ENCODE measurements at places on chromosomes 1 and 21.

DNA sequence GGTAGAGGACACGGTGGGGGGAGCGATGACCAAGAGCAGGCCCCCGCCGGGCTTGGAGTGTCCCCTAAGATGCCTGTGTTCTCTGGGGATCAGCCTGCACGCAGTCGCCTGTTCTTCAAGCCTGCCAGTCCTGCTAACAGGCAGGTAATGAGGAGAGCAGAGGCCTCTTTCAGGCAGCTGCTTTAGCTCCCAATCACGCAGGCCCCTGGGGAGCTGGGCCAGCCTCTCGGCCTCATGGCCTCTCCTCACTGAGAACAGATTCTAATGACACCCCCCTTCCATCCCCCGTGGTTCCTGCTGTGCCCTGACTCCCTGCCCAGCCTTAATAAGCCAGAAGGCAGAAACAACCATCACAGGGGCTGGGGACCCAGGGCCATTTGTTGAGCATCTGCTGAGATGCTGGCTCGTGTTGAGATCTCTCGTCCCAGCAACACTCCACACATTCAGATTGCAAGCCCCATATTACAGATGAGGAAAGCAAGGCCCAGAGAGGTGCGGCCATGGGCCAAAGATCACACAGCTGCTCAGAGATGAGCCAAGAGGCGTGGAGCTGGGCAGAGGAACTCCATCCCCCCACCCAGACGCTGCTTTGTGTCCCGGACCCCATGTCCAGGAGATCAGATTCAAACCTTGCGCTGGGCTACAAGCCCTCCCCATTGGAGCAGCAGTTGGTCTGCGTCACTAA is 71.6 kb upstream of the CASZ1 start:
- no peak for DNase-seq

DNA sequence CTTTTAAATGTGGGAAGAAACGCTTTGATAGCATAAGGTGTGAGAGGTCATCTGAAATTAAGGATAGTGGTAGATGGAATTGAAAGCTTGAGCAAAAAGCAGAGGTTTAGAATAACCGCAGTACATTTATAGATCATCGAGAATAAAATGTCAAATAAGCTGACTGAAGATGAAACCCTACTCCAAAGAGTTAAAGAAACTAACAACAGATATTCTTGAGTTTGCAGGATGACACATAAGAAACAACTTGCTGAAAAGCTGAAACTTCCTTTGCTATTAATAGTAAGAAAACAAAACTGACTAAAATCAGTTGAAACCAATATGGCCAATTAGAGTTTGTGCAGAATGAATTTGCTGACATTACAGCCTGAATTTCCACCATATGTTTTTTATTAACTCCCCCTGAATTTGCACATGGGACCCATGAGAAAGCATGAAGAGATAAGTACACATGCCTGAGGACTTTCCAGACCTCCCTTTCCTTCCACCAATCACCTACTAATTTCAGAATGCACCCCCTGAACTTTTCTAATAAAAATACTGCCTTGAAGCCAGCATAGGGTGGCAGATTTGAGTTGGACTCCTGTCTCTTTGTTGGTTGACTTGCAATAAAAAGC is 1.7 kb upstream of the C1orf185 start:
- DNase-seq = no peak

DNA sequence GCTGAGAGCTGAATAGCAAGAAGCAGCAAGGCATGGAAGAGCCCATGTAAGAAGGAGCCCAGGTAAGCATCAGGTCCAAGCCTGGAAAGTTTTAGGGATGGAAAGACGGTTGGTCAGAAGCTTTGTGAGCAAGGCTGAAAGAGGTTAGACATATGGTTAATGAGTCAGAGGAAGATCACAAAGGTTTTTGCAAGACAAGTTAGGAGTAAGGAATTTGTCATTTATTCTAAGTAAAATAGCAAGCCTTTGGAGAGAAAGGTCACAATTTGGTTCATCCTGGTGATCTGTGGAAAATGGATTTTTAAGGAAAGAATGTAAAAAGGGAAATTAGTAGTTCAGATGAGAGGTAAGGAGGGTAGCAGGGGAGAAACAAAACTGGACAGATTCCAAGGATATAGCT is 106.7 kb downstream of the DPYD start:
- peak; percentile 53 for DNase-seq

DNA sequence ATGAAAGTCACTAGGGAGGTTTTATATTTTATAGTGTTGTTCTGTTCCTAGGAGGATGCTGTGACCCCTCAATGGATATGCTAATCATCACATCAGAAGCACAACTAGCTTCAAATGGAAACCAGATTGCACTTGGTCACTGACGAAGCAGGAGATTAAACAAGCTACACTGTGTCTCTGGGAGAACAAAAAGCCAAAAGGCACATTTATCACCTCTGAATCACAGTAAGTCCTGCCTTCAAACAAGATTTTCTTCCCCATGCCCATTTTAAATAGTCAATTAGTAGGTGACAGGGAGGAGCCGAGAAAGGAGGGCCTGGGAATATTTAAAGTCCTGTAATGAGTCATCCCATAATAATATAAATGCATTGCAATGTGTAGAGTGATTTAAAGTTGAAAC is 38.1 kb downstream of the RGS2 start:
- no peak for DNase-seq

GRCh38 chr1:26822737-26823395 is 3.6 kb upstream of the ZDHHC18 start:
- no peak for DNase-seq

DNA sequence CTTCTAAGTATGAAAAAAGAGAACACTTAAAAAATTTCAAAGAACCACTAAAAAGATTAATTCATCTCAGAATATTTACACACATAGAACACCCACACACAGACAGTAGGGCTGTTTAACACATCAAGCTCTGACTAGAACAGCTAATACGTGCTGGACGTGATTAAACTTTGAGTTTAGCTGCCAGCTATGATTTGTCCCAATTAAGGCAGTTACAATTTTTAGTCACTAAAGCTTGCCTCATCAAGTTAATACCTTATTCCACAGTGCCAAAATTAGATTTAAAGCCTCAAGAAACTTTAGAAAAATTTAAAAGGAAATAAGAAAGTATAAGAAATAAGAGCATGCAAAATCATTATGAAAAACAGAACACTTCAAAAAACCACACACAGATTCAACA is 18.9 kb downstream of the SLC16A1 start:
- no peak for DNase-seq

DNA sequence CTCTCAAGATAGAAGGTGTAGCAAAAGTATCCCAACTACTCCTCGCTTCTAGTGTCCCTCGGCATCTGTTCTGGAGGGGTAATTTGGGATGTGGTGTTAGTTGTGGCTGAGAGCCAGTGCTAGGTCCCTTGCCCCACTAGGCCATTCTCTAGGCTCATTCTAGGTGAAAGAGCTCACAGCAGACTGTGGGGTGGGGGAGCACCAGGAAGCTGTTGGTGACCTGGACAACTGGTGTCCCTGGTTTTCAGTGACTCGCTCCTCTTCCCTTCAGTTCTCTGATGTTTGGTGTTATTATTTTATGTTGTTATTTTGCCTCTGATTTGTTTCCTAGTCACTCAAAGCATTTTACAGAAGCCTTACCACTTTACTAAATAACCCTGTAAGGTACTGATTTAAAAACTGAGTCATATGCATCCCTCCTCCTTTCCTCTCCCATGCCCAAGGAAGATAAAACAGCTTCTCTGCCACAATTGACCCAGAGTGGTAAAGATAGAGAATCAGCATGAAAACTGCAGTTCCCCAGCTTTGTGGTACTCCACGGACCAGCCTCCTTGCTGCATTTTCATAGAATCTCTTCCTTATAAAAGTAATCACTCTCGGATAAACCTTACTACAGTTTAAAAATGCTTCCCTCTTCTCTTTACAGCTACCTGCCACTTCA is 14.1 kb downstream of the DYRK3 start:
- DNase-seq = no peak

GRCh38 chr21:34965200-34966174 is 83.6 kb downstream of the RUNX1 start:
- peak; percentile 28 for DNase-seq

DNA sequence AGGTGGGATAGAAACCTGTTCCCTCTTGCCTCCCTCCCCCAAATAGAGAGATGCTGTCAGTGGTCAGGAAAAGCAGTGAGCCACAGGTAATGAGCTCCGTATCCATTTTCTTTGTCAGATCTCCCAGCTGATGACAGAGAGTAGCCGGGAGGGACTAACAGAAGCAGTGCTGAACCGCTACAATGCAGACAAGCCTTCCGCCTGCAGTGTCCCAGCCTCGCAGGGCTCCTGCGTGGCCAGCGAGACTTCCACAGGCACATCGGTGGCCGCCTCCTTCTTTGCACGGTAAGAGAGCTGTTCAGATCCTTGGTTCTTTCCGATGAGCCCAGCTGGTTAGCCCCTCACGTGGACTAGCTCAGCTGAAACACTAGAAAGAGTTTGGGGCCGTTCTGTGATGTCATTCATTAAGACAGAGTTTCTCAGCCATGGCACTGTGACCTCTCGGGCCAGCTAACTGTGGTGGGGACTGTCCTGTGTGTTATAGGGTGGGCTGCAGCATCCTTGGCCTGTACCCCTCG is 264.7 kb downstream of the KIF26B start:
- DNase-seq = no peak

DNA sequence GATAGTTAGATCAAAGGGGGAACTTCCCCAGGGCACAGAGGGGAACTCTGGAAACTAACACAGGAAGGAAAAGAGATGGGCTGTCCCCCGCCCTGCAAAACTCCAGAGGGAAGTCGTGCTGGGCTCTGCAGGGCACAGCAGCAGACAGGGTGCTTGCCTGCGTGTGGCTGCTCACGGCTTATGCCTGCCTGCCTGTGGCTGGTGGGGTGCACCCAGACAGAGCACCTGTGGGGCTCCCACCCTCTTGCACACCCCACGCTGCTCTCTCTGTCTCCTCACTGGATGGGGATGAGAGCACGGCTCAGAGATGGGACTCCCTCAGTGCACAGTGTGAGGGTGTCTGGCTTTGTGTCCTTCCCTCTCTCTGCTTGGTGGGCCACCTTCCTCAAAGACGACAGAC is 13.5 kb upstream of the ETV3L start:
- DNase-seq = no peak

DNA sequence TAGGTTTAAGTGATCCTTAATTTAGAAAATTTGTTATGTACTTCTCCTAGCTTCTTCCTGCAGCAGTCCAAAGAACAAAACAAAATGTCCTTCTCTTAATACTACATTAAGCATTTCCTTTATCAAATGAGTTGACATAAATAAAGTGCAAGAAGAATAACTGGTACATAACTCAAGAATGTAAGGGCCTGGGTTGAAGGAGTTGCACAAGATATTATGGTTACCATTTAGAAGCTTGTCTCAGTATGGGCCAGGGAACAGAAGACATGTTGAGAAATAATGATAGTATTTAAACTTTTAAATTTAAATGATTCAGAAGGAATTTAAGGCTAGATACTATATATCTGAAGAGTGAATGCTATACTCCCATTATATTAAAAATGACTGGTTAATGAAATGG is 23.5 kb downstream of the SUCO start:
- DNase-seq = no peak

- no peak for DNase-seq
These were observed 76.7 kb downstream of the UBR4 start for GRCh38 chr1:19133360-19133759.

DNA sequence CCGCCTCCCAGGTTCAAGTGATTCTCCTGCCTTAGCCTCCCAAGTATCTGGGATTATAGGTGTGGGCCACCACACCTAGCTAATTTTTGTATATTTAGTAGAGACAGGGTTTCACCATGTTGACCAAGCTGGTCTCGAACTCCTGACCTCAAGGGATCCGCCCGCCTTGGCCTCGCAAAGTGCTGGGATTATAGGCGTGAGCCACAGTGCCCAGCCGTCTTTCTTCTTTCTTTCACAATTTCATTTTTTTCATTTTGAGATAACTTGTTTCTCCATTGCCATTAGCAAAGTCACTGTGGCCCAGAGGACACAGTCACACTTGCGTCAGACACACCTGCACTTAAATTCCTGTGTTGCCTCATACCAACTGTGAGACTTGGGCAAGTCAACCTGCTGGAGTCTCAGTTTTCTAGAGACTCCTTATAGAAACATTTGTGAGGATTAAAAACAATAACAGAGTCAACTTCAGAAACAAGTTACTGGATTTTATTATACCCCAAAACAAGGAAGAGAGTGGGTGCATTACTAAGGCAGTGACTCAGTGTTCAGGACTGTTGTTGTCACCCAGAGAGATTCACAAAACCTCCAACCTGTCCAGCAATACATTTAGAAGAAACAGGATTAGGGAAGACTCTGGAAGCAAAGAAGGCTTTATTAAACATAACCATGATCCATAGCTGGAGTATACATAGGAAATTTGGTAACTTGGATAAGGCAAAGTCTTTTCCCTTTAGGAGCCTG is 2.6 kb downstream of the TEDDM1 start:
- DNase-seq = no peak

GRCh38 chr1:208052135-208052534 is 141.2 kb upstream of the CD34 start:
- no peak for DNase-seq

DNA sequence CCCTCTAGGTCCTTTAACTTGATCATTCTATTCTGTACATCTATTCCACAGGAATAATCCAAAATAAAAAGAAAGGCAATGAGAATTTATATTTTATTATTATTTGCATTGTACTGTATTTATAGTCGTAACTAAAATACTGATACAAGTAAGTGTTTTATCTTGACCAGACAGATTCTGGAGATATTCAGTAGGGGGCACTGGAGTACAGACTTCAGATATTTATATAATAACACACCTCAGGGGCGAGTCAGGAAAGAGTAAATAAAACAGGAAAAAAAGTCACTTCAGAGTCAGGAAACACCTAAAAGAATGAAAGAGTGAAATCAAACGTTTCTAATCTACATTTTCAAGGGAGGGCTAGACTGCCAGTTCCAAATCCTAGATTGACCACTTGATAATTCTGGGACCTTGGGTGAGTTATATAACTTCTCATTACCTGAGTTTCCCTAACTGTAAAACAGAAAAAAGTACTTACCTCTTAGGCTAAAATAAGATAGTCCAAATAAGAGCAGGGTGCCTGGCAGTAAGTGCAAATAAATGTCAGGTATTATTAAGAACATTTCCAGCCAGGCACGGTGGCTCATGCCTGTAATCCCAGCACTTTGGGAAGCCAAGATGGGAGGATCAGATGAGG is 31.1 kb upstream of the MTF1 start:
- no peak for DNase-seq

GRCh38 chr1:221937155-221937953 is 195.5 kb upstream of the DUSP10 start:
- no peak for DNase-seq

DNA sequence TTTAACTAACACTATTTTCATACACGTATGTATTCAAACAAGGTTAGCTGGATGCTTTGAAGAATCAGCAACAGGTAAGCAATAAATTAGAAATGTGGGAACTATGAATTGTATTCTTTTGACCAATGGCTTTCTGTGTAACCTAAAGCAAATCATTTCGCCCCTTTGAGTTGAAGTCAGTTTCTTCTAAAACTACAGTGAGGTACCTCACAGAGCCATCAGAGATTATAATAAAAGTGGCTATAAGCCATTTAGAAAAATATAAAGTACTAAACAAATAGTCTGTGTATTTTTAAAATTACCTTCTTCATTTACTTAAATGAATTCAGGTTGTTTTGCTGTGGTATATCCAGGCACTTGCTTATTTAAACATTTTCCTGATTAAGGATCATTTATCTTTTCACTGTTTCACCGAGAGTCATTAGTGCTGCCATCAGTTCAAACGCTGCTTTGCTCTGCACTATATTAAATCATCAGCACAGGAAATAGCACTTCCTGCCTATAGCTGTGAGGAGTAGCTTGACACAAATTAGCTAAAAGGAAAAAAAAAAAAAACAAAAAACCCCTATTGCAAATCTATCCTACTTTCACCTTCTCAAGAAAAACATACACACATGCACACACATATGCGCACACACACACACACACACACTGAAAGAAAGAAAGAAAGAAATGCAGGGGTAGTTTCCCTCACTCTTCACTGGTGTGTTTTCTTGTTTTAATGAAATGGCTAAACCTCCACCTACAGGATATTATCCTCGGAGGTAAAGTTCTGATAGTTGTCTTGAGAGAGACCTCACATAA is 39.8 kb upstream of the C1orf105 start:
- DNase-seq = no peak
